ENCODE measurements at places on chromosomes 12 and 14.

GRCh38 chr12:92973614-92974013, 44.5 kb upstream of the EEA1 start:
- no peak for DNase-seq

DNA sequence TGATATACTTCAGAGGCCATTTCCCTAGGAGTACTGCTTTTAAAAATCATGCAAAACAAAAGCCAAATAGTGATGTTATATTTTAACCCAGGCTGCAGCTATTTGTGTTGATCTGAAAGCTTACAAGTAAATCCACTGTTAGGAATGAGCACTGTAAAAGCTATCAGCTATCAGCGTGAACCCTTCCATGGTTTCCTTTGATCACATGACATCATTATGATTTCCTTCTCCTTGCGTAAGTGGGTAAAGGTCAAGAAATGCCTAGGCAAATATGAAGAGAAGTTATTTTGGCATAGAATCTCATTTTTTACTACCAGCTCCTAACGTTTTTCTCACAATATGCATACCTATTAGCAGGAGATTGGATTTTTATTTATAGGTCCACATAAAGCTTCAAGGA, 48.6 kb upstream of the CATSPERB start:
- no peak for DNase-seq

GRCh38 chr12:63779498-63780481, at the start of gene RXYLT1:
Gene RXYLT1 (plus strand): TSS chr12:63779909. CDS start chr12:63779961, 52 bp downstream.
- peak; percentile 91 for DNase-seq

- no peak for DNase-seq
Observed at GRCh38 chr12:7096979-7097378, 4.7 kb upstream of the C1R start.

DNA sequence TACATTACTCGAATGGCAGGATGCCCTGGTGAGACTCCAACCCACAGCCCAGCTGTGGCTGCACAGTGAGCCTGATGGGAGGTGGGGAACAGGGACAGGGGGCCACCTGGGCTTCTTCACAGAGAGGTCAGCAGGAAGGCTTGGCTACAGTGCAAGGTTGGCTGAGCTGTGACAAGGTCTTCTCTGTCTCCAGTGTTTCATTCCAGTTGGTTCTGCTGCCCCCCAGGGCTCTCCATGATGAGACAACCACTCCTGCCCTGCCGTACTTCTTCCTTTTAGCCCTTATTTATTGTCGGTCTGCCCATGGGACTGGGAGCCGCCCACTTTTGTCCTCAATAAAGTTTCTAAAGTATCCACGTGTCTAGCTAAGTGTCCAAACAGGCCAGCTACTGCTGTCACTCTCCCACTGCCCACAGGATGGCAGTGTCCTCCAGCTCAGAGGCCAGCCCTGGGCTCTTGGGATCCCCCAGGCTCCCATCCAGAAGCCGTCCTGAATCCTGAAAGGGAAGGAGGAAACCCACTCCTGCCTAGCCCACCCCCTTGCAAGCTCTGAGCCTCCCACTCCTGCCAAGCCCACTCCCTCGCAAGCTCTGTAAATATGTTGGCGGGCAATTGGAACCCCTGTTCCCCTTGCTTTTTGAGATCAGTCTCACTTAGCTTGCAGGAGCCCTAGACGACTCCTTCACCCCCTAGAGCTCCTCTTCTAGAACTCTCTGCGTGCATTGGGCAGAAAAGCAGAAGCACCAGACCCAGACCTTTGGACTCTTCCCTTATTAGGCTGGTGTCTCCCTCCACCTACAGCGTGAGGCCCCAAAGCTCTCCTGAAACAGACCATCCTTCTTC, 5.4 kb downstream of the C1QL4 start:
- DNase-seq = no peak

- DNase-seq = no peak
Observed at GRCh38 chr14:100733152-100733850, 6.6 kb downstream of the DLK1 start.

GRCh38 chr12:38427442-38427841, 110.9 kb downstream of the ALG10B start:
- no peak for DNase-seq

DNA sequence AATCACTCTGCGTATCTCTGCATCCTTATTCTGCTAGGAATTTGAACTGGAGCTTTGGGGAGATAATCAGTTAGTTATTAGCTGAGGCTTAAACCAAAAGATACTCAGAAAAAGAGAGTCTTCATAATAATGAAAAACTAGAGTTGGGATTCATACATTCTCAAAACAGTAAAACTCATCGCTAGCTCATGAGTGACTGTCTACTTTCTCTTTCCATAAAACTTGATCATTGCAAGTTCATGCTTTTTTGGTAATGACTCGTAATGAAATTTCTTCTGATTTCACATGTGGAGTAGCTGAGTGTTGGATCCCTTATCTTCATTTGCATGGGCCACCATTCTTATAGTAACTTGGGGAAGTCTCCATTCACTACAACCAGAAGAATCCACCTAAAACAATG, 397.7 kb downstream of the PDZRN4 start:
- DNase-seq = no peak

GRCh38 chr12:64685050-64685449, 74.2 kb downstream of the GNS start:
- DNase-seq = no peak

GRCh38 chr12:7131502-7131866, 1.3 kb downstream of the CLSTN3 start:
- DNase-seq = no peak

- no peak for DNase-seq
Observed at GRCh38 chr14:37587881-37588666, 7.0 kb downstream of the FOXA1 start.

GRCh38 chr12:52913431-52913821, 8.6 kb upstream of the KRT8 start:
- no peak for DNase-seq
